ENCODE measurements at places on chromosomes 16 and 17. TPM values are rescaled to one million over a fixed set of nuclear protein-coding genes. Genes with fewer than 3 reads are reported as not detected.
A peak's percentile ranks its signal among the peaks of the same experiment; 100 is the strongest.

DNA sequence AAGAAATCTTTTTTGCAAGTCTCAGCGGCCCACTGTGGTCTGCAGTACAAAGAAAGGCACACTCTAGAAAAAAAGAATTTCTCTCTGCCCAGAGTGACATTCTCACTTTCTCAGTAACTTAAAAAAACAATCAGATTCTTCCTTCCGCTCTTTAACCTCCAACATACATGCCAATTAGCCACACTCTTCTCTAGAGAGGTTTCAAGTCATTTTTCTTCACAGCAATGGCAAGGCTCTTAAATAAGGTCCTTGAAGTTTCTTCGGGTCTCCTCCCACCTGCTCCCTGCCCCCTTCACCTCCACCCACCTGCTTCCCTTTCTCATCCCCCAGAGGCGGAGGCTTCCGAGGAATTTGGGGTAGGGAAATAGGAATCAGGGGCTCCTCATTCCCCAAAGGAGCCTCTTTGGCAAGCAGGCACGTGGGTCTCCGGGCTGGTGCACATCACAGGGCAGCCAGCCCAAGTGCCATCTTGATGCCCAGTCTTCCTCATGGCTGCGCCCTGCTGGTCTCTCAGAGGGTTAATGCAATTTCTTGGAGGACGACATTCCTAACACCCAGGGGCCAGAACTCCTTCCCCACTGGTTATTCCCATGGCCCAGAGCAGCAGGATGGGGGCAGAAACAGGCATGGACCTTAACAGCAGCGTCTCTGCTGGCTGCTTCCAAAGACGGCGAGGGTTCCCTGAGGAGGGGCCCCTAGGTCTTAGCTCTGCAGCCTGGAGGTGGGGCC, 855 bp upstream of the MEOX1 start:
- no peak for DNase-seq

DNA sequence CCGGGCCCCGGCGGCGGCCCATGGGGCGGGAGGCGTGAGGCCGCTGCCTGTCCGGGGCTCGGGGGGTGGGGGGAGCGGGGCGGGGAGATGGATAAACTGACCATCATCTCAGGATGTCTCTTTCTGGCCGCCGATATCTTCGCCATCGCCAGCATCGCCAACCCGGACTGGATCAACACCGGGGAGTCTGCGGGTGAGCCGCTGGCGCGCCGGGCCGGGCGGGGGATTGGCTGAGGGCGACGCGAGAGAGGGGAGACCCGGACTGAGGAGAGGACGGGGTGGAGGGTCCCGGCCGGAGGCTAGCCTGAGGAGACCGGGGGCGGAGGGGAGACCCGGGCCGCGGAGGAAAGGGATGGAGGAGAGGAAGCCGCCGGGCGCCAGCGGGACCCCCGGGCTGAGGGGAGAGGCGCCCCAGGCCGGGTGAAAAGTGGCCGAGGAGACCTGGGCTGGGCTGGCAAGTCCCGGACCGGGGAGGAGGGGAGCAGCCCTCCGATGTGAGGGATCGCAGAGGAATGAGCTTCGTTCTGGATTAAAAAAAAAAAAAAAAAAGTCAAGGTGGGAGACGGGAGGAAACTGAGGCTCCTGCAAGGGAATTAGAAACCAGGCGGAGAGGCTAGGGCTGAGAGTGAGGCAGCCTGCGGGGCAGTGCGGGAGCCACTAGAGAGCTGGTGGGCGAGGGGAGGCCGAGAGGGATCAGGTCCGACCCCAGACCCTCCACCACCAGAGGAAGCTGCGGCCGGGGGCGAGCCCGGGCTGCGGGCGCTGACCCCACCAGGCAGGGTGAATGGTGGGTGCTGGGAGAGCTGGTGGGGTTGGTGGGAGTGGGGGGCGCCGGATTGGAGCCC, 526 bp downstream of the MOSMO start:
- DNase-seq = peak; percentile 66

- peak; percentile 61 for DNase-seq
Measured at GRCh38 chr16:4314532-4315185, 1.2 kb upstream of the GLIS2 start.

DNA sequence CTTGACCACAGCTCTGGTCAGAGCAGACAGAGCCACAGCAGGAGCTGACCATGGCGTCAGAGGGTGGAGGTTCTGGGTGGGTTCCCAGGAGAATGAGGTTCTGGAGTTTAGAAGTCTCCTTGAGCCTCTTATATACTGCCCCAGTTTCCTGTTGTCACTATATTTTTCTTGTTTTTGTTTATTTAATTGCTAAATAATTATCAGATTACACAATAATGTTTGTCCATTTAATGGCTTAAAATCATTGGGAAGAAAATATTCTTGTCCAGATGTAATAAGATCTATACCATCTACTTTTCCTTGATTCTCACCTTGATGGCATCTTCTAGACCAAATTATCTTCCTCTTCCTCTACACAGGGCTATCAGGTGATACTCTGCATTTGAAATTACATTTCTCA, at the start of gene KRTAP4-3:
KRTAP4-3 (minus strand) TSS at position 101 of the 400 bp plus-strand sequence; CDS start at position 52, 49 bp downstream.
- no peak for DNase-seq

DNA sequence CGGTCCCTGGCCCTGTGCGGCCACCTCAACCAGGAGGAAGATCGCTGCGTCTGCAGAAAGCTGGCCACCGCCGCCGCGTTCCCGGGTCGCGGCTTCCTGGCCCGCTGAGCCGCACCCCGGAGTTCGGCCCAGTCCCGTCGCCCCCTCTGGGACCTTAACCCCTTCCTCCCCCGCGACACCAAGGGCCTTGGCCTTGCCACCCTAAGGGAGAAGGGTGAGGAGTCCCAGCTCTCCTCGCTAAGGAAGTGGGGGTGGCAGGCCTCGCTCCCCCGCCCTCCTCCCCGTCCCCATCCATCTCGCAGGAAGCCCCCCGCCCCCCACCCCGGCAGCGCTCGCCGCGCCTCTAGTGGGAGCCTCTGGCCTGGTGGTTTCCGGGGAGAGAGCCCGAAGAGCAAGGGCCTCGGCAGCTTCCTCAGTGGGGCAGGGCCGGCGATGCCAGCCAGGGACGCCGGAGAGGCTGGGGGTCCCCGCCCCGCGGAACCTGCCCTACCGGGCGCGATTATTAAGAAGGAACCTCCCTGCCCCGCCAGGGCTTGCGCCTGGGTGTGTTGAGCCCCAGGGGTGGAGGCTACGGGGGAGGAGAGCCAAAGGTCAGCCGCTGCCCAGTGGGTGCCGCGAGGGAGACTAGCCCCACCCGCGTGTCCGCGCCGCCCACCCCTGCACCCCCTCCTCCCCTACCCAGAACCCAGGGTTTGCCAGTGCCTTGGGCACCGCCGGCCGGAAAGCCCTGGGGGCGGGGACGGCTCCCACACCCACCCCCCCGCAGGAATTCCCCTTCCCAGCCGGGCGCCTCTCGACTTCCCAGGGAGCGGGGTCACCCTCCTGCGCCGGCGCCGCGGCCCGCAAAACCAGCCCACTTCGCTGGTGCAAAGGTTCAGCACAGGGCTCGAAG, 6.8 kb downstream of the CBX4 start:
- DNase-seq = no peak

Gene OTOP2
- not detected for total RNA-seq

Gene PCGF2
- total RNA-seq = 7.1 TPM

Gene CHST4
- total RNA-seq = not detected

Gene CA5A
- not detected for total RNA-seq

Gene SLFN12L
- total RNA-seq = 0.26 TPM

Gene SDK2
- 0.46 TPM for total RNA-seq

Gene LGALS9
- total RNA-seq = 11.7 TPM
